ENCODE measurements at places on chromosomes 3 and 15. TPM values are rescaled to one million over a fixed set of nuclear protein-coding genes. Genes with fewer than 3 reads are reported as not detected.

The SLC35G2 gene
- total RNA-seq, result 5.8 TPM

The CCDC39 gene
- not detected for total RNA-seq

The TNFSF10 gene
- not detected for total RNA-seq

The TEX55 gene
- not detected for total RNA-seq

The PRR20G gene
- not detected for total RNA-seq

The ATP13A5 gene
- total RNA-seq, result not detected

DNA sequence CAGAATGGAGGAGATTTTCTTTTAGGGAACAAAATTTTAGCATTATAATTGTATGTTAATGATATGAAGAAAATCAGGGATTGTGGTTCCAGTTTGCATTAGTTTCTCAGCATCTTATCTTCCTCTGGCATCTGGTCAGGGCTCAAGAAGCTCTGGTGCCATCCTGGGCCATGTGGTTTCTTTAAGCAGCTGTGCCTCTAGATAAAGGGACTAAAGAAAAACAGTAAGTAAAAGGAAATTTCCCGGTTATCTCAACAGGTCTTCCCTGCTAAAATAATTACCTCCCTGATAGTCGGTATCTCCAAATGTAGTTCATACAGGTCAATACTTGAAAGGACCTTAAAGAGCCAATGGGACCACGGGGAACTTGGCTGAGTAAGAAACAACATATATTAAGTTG, 375.1 kb upstream of the RBMS3 start:
- no peak for DNase-seq

DNA sequence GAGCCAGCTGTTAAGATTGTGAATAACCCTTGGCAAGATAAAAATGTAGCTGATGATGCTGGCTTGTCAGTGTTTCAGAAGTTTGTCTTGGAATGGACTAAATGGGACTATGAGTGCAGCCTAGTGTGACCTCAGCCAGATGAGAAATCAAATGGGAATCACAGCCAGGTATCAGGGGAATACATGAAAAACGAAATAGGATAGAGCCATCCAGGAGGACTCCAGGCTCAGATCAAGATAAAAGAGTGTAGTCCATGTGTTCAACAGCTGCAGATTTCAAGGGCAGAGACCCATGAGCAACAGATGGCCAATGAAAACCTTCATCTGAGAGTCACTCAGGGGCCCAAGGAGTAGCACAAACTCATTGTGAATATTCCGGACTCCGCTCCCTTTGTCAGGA, 1080.9 kb upstream of the CADM2 start:
- no peak for DNase-seq

GRCh38 chr3:15360788-15361493, 28.6 kb upstream of the SH3BP5 start:
- no peak for DNase-seq

DNA sequence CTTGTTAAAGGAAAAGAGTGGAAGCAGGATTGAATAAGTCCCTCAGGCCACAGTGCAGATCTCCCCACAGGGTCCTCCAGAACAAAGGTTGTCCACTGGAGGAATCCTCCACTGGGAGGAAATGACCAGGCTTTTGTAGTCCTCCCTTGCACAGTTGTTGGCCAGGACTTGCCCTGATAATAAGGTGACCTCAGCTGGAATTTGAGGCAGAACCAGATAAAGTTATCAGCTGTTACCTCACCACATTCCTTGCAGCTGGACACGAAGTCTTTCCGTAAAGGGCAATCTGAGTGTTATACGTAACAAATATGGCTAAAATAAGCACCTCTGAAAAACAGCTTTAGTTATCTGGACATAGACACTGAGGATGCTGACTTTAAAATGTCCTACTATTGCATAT, 83.5 kb upstream of the NAALADL2 start:
- DNase-seq, result no peak

- no peak for DNase-seq
These were observed 19.0 kb upstream of the C15orf61 start for GRCh38 chr15:67501836-67502461.

GRCh38 chr3:187758318-187758955, 13.2 kb upstream of the BCL6 start:
- DNase-seq, result no peak

DNA sequence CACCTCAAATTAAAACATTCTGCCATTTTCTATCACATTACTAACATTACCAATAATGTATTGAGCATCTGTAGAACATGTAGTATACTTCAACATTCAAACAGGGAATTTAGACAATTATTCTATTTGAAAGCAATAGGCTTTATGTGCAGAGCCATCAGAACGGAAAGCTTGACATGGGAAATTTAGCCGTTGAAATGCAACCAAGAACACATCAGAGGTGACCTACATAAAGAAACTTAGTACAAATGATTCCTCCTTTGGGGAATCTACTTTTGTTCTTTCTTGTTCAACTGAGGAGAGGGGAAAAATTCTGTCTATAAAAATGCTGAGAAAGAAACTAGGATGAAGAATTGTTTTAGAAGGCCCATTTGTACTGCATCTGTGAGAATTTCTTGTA, 38.6 kb upstream of the RBMS3 start:
- no peak for DNase-seq

DNA sequence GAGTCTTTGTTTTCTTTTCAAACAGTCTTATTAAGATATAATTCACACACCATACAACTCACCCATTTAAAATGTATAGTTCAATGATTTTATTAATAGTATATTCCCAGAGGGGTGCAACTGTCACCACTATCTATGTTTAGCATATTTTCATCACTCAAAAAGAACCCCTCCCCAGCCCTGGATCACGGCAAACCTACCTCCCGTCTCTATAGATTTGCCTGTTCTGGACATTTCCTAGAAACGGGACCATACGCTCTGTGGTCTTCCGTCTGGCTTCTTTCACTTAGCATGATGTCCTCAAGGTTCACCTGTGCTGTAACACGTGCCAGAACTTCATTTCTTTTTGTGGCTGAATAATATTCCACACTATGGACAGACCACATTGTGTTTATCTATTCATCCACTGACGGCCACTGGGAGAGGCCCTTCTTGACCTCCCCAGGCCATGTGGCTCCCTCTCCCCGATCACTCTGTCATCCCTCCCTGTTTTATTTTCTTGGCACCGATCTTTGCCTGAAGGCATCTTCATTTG, 56.4 kb downstream of the IQSEC1 start:
- DNase-seq, result no peak

- no peak for DNase-seq
These were observed 42.7 kb downstream of the OR5H15 start for GRCh38 chr3:98209244-98209643.

- no peak for DNase-seq
These were observed 16.1 kb downstream of the CASR start for GRCh38 chr3:122199552-122199951.

GRCh38 chr3:83302091-83302490, 1540.6 kb upstream of the GBE1 start:
- DNase-seq, result no peak

GRCh38 chr15:35309886-35310285, 224.8 kb upstream of the NANOGP8 start:
- DNase-seq, result no peak

- no peak for DNase-seq
These were observed 67.9 kb upstream of the C3orf80 start for GRCh38 chr3:160157321-160157720.
